ENCODE measurements at places on chromosomes 7 and 10.

GRCh38 chr7:115085421-115085820 lies 163.5 kb downstream of the MDFIC start:
- no peak for DNase-seq

DNA sequence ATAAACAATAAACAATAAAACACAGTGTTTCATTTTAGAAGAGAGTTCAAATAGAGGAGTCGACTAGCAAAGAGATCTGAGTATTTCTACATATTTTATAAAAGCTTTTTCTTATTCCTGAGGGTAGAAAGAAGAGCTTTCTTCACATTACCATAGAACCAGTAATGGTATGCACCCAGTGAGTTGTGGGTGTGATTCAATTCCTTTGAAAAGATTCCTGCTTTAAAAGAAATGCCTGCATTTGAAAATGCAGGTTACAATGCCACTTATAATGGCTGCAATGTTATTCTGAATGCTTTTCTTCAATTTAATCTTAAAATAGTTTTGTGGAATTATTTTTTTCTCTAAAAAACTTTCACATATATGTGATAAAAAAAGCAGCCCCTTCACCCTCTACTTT lies 178.1 kb downstream of the CDC14C start:
- DNase-seq, result no peak

GRCh38 chr7:118153551-118154177 lies 30.3 kb upstream of the LSM8 start:
- DNase-seq, result peak; percentile 21

GRCh38 chr7:140263277-140263676 lies 86.5 kb upstream of the KDM7A start:
- DNase-seq, result no peak

DNA sequence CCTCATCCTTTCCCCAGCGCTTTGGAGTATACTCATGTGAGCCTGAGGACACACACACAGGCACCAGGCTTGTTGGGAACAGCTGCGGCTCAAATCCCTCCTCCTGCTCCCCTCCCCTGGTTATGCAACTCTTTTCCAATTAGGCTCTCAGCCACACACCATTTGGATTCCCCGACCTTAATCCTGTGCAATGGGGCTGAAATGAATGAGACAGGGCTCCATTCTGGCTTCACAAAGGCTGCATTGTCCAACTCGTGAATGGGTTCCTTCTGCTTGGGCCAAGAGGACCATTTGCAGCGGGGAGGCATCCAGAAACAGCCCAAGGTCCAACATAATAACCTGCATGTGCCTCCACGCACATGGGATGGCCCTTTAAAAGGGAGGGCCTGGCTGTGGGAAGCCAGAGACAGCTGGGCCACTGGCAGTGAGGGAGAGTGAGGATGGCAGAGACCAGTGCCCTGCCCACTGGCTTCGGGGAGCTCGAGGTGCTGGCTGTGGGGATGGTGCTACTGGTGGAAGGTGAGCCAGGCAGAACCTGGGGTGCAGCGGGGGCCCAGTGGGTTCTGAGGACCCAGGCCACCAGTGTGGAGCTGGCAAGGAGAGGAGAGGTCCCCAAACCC lies at the start of gene RGR:
Gene RGR, plus strand, starts transcription at position 403 of the 620 bp plus-strand sequence. Its CDS starts 38 bp downstream, at position 441.
- DNase-seq, result peak; percentile 29

DNA sequence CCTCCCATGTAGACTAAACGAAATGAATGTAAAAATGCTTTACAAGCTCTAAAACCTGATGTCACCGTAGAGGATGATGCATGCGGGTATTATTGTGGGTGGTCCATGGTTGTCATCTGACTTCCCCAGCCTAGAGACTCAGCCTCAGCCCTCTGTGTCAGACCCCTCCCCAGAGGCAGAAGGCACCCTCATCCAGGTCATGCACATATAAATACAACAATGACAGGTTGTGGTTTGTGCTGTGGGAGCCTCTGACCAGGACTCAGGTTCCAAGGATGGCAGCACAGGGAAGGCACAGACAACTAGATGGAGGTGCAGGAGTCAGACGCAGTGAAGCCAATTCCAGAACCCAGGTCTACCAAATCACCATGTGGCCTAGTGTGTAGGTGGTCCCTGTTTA lies 3.3 kb upstream of the NODAL start:
- no peak for DNase-seq

DNA sequence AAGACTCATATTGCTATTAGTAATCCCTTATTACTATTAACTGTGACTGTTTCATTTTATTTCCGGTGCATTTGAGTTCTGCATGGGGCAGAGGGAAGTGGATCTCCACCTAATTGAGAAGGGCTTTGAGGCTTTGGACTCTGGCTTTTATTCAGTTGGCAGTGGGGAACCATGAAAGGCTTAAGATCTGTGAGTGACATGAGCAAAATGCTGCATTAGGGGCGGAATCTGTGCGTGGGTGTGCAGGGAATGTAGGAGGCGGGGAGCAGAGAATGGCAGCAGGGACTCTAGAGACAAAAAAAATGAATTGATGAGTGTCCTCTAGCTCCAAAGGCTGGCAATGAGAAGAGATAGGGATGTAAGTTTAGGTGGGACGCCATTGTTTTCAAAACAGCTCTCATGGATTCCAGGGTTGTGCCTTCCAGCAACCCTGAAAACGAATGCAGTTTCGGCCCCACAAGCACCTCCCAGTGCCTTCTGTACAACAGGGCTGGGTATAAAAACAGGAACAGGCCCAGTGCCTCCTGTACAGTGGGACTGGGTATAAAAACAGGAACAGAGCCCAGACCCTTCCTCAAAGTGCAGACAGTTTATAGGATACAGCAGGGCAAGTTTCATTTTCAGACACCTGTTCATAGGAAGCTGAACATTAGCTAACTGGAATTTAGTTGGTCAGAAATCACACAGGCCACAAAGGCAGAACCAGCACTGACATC lies 663.3 kb upstream of the FOXK1 start:
- DNase-seq, result no peak

- no peak for DNase-seq
These were observed 237.3 kb downstream of the NSUN6 start for GRCh38 chr10:18414061-18414460.

- DNase-seq, result no peak
These were observed 30.4 kb upstream of the RSU1 start for GRCh38 chr10:16847644-16848043.

GRCh38 chr10:108462005-108462404 lies 1297.5 kb upstream of the SORCS1 start:
- no peak for DNase-seq

- DNase-seq, result no peak
These were observed 72.9 kb upstream of the NEBL start for GRCh38 chr10:20970044-20970443.

DNA sequence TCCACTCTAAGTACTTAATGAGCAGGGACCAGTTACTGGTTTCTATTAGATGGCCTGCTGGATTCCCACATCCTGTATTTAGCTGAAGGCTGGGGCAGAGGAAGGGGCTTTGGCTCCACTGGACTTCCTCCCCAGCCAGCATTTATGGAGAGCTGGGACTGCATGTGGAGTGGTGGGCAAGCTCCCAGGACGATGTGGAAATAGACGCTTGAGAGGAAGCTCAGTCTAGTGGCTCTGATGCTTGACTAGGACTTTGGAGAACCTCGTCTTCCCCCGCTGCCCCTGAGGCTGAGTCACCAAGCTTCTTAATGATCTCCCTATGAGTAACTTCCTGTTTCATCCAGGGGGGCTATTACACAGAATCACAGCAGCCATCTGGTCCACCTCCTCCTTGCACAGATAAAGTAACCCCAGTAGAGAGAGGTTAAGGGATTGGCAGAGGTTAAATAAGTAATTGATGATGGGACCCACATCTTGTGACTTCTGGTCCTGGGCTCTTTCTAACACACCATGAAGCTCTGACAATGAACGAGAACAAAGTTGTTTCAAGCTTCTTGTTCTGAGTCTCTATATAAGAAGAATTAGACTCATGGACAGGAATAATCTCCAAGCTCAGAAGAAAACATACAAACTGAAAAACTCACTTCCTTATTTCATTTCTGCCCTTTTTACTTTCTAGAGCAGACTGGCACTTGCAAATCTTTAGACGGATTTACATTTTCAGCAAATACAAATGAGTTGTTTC lies 126.2 kb downstream of the PRPF18 start:
- no peak for DNase-seq

- DNase-seq, result no peak
These were observed 68.0 kb downstream of the GBF1 start for GRCh38 chr10:102313221-102313896.

DNA sequence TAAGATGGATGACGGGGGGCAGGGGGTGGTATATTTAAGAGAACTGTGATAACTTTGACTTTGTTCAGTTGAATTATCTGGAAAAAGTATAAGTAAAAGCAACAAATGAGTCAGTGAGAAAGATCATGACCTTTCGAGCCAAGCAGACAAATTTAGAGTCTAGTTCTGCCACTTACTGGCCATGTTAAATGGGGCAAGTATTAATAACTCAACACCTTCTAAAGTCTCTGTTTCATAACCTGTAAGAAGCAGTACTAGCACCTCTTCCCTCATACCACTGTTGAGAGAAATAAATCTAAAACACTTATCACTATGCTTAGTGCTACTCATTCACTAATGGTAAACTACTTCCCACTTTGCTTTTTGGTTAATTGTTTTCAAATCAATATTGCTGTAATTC lies 604.4 kb upstream of the LRRN3 start:
- no peak for DNase-seq

GRCh38 chr10:66365686-66366085 lies 560.1 kb upstream of the LRRTM3 start:
- DNase-seq, result no peak

DNA sequence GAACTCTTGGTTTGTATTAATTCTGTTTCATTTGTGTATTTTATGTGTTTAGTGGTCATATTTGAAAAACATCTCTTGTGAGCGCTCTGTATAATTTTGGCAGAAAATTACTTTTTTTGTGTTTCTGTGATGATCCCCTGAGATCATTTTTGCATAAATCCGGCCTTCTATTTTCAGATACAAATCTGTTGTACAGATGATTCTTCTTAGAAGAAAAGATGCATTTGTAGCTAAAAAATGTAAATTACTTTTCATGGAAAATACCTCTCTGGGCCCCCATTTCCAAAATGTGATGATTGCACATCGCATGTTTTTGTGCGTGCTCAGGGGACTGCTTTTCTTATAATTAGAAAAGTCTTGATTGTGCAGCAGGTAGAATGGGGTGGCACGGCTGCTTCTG lies 395.4 kb downstream of the LRMDA start:
- no peak for DNase-seq
